Cardiac ventricle fibroblast (primary cell): ENCODE measurements at places on chromosomes 1 and 21. TPM values are rescaled to one million over a fixed set of nuclear protein-coding genes. Genes with fewer than 3 reads are reported as not detected.

The RAB3B gene
- 0.06 and 0.15 TPM in 2 replicates for total RNA-seq

The DCDC2B gene
- not detected in 2 replicates for total RNA-seq

The SPRR5 gene
- not detected in 2 replicates for total RNA-seq

The TSACC gene
- 0.62 TPM in 1 of 2 replicates, not detected in the other for total RNA-seq

The IL10 gene
- total RNA-seq = not detected in 2 replicates

The RGS7 gene
- total RNA-seq = not detected in 2 replicates

The C4BPA gene
- total RNA-seq = not detected in 2 replicates

The KRTAP7-1 gene
- total RNA-seq = not detected in 2 replicates

The CFHR2 gene
- total RNA-seq = not detected in 2 replicates

The MMP23B gene
- 13.6 and 15.7 TPM in 2 replicates for total RNA-seq

The HSD3B1 gene
- not detected in 2 replicates for total RNA-seq

The CLCNKB gene
- not detected in 2 replicates for total RNA-seq

The GRIK3 gene
- not detected in 2 replicates for total RNA-seq

The TMEM79 gene
- 1.1 and 2.1 TPM in 2 replicates for total RNA-seq

The ANGPTL1 gene
- total RNA-seq = 34.1 and 47.6 TPM in 2 replicates

The TAS1R1 gene
- not detected in 2 replicates for total RNA-seq

The CD1B gene
- not detected in 2 replicates for total RNA-seq

The LYPLA2 gene
- total RNA-seq = 25.3 and 37.9 TPM in 2 replicates

The RGS13 gene
- not detected in 2 replicates for total RNA-seq

The B4GALT3 gene
- total RNA-seq = 17.4 and 22.2 TPM in 2 replicates

The SH3BGR gene
- 2.7 and 6.1 TPM in 2 replicates for total RNA-seq

The PTGFRN gene
- 83.1 and 87.2 TPM in 2 replicates for total RNA-seq

The VSIG8 gene
- not detected in 2 replicates for total RNA-seq

The RPTN gene
- total RNA-seq = not detected in 2 replicates

The KCNN3 gene
- 0.10 and 0.19 TPM in 2 replicates for total RNA-seq

The SAMD13 gene
- 0.49 and 0.50 TPM in 2 replicates for total RNA-seq

The ETV3L gene
- not detected in 2 replicates for total RNA-seq

The LYSMD1 gene
- 6.7 and 11.6 TPM in 2 replicates for total RNA-seq

The HSD11B1 gene
- total RNA-seq = 134 and 142 TPM in 2 replicates

The NPPA gene
- not detected in 2 replicates for total RNA-seq

The OLFML3 gene
- total RNA-seq = 59.8 and 64.8 TPM in 2 replicates

The MYOC gene
- 0.10 TPM in 1 of 2 replicates, not detected in the other for total RNA-seq

The KCNA2 gene
- total RNA-seq = 0.06 and 0.10 TPM in 2 replicates

The GTF2B gene
- total RNA-seq = 25.6 and 29.4 TPM in 2 replicates

The EFCAB14 gene
- total RNA-seq = 58.8 and 66.0 TPM in 2 replicates

The USP24 gene
- 12.9 and 14.2 TPM in 2 replicates for total RNA-seq

The SLC44A5 gene
- total RNA-seq = 0.25 and 0.44 TPM in 2 replicates

The SLC1A7 gene
- 0.12 and 0.34 TPM in 2 replicates for total RNA-seq

The MRPS15 gene
- 46.0 and 50.7 TPM in 2 replicates for total RNA-seq

The ANKRD34A gene
- total RNA-seq = 0.39 and 0.75 TPM in 2 replicates

The DSTYK gene
- total RNA-seq = 9.9 and 10.5 TPM in 2 replicates

The PRKAA2 gene
- total RNA-seq = 0.06 and 0.15 TPM in 2 replicates

The PTGS2 gene
- 6.2 and 7.2 TPM in 2 replicates for total RNA-seq

The GCSAML gene
- total RNA-seq = not detected in 2 replicates

The SH2D2A gene
- total RNA-seq = 0.37 and 0.88 TPM in 2 replicates

The CATSPER4 gene
- total RNA-seq = not detected in 2 replicates

The NHLH1 gene
- total RNA-seq = not detected in 2 replicates

The NHLH2 gene
- not detected in 2 replicates for total RNA-seq

The CDCP2 gene
- not detected in 2 replicates for total RNA-seq

The ATP1A2 gene
- total RNA-seq = 1.4 and 1.8 TPM in 2 replicates

The SH2D5 gene
- total RNA-seq = 0.25 and 0.59 TPM in 2 replicates

The GALE gene
- total RNA-seq = 10.8 and 14.7 TPM in 2 replicates

The PGD gene
- 276 and 321 TPM in 2 replicates for total RNA-seq

The MFAP2 gene
- total RNA-seq = 85.2 and 88.5 TPM in 2 replicates

The UBE2U gene
- not detected in 2 replicates for total RNA-seq

The CHRM3 gene
- 0.98 and 3.3 TPM in 2 replicates for total RNA-seq

The NIBAN1 gene
- 10.5 and 11.7 TPM in 2 replicates for total RNA-seq

The UBASH3A gene
- total RNA-seq = not detected in 2 replicates

The AGMAT gene
- total RNA-seq = 0.31 and 0.39 TPM in 2 replicates
